ENCODE measurements at places on chromosomes 5 and 9.

GRCh38 chr9:99736291-99736690 lies 85.4 kb upstream of the NR4A3 start:
- no peak for DNase-seq

GRCh38 chr5:134145779-134146581 lies 30.8 kb downstream of the SKP1 start:
- peak; percentile 86 for DNase-seq

- no peak for DNase-seq
Measured at GRCh38 chr9:23733495-23734078, 92.5 kb downstream of the ELAVL2 start.

- no peak for DNase-seq
Measured at GRCh38 chr5:55626790-55627189, 85.3 kb downstream of the SLC38A9 start.

DNA sequence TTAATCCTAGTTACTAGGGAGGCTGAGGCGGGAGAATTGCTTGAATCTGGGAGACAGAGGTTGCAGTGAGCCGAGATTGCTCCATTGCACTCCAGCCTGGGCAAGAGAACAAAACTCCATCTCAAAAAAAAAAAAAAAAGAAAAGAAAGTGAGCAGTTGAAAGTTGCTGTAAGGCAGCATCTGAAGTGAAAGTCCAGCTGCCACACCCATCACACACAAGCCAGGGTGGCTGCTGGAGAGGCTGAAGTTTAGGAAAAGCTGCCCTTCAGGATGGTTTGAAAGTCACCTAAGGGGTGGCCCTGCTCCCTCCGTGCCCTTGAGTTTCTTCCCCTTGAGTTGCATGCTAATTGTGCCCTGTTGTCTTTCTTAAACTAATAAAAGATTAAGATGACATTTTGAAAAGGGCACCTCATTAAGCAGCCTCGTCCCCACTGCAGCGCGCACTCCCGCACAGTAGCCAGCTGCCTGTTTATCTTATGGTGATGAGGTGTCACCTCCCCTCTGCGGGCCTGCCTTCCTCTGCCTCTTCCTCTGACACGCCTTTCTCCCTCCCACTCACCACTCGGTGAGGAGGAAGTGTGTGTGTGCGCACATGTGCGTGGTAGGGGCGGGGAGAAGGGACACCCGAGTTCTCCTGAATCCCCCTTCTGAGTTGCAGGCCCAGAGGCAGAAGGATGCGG lies 104.2 kb upstream of the PANK3 start:
- DNase-seq = no peak

GRCh38 chr9:129407905-129408452 lies 212.9 kb downstream of the C9orf50 start:
- no peak for DNase-seq

DNA sequence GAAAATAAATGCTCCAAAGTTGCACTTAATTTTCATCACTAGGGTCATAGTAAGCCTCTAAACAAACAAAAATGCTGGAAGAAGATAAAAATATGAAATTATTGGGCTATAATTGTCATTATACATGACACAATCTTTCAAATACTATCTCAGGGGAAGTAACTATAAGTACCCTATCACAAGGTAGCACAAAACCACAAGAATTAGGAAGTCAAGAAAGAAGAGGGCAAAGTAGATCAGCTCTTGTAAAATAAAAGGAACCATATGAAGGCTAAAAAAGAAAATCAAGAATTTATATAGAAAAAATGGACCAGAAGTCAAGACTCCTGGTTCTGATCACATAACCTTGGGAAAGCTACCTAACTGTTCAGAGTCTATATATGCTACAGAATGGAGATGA lies 48.1 kb downstream of the DIAPH1 start:
- no peak for DNase-seq

GRCh38 chr5:61330845-61331406 lies 1.1 kb upstream of the ZSWIM6 start:
- DNase-seq = peak; percentile 76

- DNase-seq = no peak
Measured at GRCh38 chr9:4070266-4070665, 229.6 kb downstream of the GLIS3 start.

DNA sequence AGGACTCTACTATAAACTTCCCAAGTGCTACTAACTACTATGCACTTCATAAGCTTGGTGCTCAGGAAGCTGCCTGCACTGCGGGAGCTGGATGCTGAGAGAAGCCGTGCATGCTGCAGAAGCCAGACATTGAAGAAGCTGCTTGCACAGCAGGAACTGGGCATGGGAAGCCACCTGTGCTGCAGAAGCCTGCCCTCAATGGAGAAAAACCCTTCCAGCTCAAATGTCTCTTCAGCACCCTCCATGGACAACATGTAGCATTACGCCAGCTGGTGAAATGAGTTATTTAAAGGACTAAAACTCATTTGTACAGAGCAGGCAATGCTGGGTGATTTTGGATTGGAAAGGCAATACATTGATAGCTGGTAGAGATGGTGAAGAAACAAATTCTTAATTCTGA lies 247.2 kb downstream of the KIF4B start:
- no peak for DNase-seq

DNA sequence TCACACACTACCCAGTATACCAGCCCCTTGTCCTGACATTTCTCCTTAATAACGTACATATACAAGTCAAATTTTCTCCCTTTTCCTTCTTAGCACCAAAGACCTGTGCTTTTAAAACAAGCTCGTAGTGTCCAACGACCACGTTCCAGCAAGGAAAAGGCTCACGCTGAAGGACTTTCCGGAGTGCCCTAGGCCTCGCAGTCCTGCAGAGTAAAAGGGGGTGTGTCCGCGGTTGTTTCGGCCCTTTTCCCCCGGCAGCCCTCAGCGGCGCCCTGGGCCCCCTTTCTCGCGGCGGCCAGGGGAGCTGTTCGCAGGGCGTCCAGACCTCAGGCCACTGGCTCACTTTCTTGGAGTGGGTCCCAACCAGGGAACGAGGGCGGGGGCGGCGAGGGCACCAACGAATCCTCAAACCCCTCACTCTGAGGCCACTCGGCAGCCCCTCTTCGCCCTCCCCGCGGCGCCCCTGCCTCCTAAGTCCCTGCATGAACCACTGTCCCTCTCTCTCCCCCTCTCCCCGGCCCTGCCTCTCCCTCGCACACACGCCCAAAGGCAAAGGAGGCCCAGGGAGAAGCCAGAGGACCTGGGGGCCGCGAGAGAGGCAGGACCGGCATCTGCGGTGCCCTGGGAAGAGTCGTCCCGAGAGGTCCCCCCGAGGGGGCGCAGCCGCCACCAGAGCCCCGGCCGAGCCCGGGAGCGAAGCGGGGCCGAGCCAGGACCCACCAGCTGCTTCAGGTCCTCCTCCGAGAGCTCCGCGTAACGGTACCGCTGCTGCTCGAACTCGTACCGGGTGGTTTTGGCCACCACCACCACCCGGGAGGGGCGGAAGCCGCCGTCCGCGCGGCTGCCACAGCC lies 720 bp downstream of the NADK2 start:
- peak; percentile 3 for DNase-seq
